ENCODE measurements at places on chromosomes 5 and 9. TPM values are rescaled to one million over a fixed set of nuclear protein-coding genes. Genes with fewer than 3 reads are reported as not detected.

Gene KCNV2
- not detected for polyA plus RNA-seq

Gene RALGPS1
- polyA plus RNA-seq: 2.8 TPM

DNA sequence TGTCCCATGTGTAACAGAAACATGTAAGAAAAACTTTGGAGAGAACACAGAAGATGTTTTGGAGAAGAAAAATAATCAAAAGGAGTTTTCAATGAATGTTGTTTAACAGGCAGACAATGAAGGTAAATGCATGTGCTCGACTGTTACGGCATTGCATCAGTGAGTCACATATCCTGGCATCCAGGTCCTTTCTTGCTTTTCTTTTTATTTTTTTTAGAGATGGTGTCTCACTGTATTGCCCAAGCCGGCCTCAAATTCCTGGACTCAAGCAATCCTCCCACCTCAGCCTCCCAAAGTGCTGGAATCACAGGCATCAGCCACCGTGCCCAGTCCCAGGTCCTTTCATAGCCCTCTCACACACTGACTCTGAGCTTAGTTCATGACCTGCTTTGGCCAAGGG lies 181.8 kb downstream of the DTWD2 start:
- H3K27ac ChIP-seq: no peak overlapping the region
- H3K4me1 ChIP-seq: no peaks in the 10 kb centered on the region
- H3K27me3 ChIP-seq: no peaks in the 10 kb centered on the region
- DNase-seq: no peak

DNA sequence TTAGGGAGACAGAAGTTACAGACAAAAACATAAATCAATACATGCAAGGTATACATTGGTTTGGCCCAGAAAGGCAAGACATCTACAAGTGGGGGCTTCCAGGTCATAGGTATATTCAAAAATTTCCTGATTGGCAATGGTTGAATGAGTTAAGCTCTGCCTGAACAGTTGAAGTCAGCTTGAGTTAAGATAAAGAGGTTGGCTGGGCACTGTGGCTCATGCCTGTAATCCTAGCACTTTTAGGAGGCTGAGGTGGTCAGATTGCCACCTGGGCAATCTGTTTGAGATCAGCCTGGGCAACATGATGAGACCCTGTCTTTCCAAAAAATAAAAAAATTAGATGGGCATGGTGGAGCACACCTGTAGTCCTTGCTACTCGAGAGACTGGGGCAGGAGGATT lies 16.3 kb downstream of the TMC1 start:
- H3K36me3 ChIP-seq: no peaks in the 10 kb centered on the region
- H3K4me3 ChIP-seq: no peak overlapping the region
- H3K27me3 ChIP-seq: no peaks in the 10 kb centered on the region
- DNase-seq: no peak
- H3K4me1 ChIP-seq: peaks cover 8% of the 10 kb centered on the region

DNA sequence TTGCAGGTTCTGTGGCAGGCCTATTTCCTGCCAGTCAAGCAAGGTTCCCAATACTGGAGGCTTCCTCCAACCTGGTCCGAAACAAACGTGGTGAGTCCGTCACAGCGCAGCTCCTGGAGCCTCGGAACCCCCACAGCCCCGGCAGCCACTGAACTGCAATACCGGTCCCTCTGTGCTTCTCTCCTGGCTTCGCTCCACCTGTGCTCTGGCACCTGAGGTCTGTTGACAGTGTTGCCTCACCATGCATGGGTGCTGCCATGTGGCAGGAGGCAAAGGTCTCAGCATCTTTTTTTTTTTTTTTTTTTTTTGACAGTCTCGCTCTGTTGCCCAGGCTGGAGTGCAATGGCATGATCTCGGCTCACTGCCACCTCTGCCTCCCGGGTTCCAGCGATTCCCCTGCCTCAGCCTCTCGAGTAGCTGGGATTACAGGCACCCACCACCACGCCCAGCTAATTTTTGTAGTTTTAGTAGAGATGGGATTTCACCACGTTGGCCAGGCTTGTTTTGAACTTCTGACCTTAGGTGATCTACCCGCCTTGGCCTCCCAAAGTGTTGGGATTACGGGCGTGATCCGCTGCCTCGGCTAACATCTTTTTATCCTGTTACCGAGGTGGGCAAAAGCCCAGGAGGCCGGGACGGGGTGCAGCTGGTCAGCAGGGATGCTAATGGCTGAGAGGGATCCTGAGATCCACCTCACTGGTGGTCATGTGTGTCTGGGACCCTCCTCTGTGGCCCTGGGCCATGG lies 57.1 kb upstream of the RNU6ATAC start:
- no peaks in the 10 kb centered on the region for H3K36me3 ChIP-seq
- H3K4me3 ChIP-seq: no peak overlapping the region
- H3K27ac ChIP-seq: no peak overlapping the region

DNA sequence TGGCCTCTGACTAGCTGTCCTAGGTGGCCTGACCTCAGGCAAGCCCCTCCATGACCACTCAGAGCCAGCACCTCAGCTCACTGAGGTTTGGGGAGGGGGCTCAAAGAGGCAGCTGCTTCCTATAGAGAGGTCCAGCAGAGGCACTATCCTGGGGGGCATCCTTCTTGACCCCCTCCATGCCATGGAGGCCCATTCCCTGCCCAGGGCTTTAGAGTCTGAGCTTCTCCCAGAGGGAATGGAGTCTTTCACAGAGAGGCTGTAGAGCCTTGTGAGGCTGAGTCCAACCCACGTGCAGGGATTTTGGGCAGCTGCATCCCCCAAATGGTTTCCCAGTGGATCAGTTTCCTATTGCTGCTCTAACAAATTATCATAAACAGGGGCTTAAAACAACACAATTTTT lies 16.9 kb downstream of the IRF1 start:
- DNase-seq: no peak
- H3K36me3 ChIP-seq: no peaks in the 10 kb centered on the region
- no peaks in the 10 kb centered on the region for H3K27me3 ChIP-seq

DNA sequence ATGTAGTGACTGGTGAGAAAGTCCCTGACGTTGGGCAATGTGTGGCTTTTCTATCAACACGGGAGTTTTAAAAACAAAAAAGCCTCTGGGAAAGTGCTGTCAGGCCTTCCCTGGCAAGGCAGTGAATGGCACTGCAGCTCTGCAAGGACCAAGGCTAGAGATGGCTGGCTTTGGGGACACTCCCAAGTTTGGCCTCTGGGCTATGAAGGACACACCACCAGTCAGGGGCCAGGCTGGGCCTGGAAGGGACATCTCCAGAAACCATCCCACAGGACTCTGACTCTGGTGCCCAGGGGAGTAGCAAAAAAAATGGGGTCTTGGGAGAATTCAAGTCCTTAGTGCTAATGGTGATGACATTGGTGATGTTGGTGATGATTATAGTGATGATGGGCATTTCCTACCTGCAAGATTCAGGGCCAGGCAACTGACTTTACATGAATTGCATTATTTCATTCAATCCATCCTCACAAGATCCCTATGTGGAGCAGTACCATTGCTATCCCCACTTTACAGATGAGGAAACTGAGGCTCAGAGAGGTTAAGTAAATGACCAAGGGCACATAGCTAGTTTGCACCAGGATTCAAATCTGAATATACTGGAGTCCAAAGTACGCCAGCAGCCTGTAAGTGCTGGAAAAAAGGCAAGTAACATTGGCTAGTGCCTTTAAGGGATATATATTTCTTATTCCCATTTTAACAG lies 2.6 kb upstream of the PPARGC1B start:
- H3K4me3 ChIP-seq: no peak overlapping the region
- DNase-seq: no peak
- no peaks in the 10 kb centered on the region for H3K4me1 ChIP-seq
- no peaks in the 10 kb centered on the region for H3K36me3 ChIP-seq
- no peak overlapping the region for H3K27ac ChIP-seq

- H3K4me1 ChIP-seq: no peaks in the 10 kb centered on the region
- H3K36me3 ChIP-seq: peaks cover 21% of the 10 kb centered on the region
- H3K27ac ChIP-seq: no peak overlapping the region
- no peak overlapping the region for H3K4me3 ChIP-seq
- no peaks in the 10 kb centered on the region for H3K27me3 ChIP-seq
- DNase-seq: no peak
These were observed 171.9 kb downstream of the FBN2 start for GRCh38 chr5:128366147-128366546.

DNA sequence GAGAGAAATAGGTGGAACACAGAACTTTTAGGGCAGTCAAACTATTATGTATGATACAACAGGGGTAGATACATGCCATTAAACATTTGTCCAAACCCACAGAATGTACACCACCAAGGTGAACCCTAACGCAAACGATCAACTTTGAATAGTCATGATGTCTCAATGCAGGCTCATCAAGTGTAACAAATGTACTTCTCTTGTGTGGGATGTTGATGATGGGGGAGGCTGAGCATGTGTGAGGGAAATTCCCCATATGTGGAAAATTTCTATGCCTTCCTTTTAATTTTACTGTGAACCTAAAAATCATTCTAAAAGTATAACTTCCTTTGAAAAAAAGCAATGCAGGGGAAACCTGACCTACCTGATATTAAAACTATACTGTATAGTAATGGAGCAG lies 201.4 kb upstream of the RASEF start:
- DNase-seq: no peak
- no peaks in the 10 kb centered on the region for H3K36me3 ChIP-seq
- H3K27me3 ChIP-seq: no peaks in the 10 kb centered on the region
- H3K4me3 ChIP-seq: no peak overlapping the region
- no peak overlapping the region for H3K27ac ChIP-seq
- H3K4me1 ChIP-seq: no peaks in the 10 kb centered on the region

Measured in IMR-90 (cell line).